IPS-NIHi11 (cell line): ENCODE measurements at places on chromosomes 6 and 20.

GRCh38 chr6:39819676-39820075 lies 27.5 kb downstream of the DAAM2 start:
- DNase-seq, result no peak

DNA sequence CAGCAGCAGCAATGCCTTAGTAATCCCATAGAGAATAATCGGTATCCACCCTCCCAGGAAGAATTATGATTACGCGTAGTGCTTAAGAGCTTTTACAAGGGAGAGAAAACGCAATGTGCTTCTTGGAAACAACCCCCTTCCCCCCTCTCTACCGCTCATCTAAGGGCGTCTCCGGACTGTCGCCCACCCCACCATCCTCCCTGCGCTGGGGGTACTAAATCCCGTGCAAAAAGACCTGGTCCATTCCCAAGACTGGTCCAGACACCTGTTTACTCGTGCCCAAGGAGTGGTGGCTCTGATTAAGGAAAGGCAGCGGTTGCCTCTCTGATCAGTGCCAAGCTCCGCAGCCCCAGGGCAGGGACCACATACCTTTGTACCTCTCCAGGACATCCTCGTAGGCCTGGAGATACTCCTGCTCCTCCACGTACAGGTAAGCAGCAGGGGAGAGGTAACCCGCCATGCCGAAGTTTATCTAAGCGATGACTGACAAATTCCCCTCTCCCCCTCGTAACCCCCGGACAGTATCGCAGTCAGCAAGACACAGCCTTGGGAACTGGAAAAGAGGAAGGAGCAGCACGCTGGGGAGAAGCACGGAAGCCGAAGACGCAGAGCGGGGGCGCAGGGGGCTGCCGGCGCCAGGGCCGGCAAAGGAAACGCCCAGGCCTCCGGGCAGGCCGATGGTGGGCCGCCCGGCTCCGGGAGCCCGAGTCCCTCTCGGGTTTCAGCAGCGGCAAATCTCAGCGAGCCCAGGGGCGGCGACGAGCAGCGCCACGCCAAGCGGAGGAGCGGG lies 112.0 kb upstream of the BEND6 start:
- peak; percentile 64 for DNase-seq

DNA sequence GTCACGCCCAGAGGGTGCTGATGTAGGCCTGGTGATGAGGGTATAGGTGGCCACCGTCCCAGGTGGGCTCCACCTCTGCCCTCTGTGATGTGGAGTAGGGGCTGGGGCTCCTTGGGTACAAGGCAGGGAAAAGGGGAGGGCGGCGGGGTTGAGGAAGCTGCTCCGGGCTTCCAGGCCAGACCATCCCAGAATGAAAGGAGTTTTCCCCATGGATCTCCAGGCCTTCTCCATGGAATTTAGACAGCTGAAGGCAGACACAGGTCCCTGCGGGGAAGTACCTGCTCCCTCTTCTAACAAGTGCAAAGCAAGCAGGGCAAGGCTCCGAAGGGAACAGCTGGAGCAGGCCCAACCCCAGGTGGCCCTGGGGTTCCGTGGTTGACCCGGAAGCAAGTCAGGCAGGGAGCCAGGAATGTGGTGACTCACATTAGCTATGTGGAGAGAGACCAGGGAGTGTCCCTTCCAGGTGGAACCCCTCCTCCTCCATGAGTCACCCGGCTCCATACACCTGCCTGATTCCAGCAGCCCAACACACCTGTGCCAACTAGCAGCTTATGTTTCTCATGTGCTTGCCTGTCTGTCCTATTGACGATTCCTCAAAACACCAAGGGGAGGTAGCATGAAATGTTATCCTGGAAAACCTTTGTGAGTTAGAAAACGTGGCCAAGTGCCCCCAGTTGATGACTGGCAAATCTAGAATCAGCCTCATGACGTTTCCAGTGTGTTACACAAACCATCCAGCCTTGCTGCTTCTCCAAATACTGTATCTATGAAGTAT lies 59.7 kb upstream of the SNX9 start:
- DNase-seq, result peak; percentile 81

GRCh38 chr6:130565696-130566095 lies 199.9 kb downstream of the TMEM200A start:
- no peak for DNase-seq

GRCh38 chr6:11571073-11571472 lies 33.5 kb downstream of the TMEM170B start:
- DNase-seq, result no peak

DNA sequence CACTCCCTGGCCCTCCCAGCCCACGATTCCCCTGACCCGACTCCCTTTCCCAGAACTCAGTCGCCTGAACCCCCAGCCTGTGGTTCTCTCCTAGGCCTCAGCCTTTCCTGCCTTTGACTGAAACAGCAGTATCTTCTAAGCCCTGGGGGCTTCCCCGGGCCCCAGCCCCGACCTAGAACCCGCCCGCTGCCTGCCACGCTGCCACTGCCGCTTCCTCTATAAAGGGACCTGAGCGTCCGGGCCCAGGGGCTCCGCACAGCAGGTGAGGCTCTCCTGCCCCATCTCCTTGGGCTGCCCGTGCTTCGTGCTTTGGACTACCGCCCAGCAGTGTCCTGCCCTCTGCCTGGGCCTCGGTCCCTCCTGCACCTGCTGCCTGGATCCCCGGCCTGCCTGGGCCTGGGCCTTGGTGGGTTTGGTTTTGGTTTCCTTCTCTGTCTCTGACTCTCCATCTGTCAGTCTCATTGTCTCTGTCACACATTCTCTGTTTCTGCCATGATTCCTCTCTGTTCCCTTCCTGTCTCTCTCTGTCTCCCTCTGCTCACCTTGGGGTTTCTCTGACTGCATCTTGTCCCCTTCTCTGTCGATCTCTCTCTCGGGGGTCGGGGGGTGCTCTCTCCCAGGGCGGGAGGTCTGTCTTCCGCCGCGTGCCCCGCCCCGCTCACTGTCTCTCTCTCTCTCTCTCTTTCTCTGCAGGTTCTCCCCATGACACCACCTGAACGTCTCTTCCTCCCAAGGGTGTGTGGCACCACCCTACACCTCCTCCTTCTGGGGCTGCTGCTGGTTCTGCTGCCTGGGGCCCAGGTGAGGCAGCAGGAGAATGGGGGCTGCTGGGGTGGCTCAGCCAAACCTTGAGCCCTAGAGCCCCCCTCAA lies at the start of gene LTA:
Gene LTA, plus strand, starts transcription at position 249 of the 871 bp plus-strand sequence. Its CDS starts 454 bp downstream, at position 703.
- no peak for DNase-seq

GRCh38 chr6:150641398-150642139 lies 41.9 kb downstream of the PLEKHG1 start:
- DNase-seq, result no peak

DNA sequence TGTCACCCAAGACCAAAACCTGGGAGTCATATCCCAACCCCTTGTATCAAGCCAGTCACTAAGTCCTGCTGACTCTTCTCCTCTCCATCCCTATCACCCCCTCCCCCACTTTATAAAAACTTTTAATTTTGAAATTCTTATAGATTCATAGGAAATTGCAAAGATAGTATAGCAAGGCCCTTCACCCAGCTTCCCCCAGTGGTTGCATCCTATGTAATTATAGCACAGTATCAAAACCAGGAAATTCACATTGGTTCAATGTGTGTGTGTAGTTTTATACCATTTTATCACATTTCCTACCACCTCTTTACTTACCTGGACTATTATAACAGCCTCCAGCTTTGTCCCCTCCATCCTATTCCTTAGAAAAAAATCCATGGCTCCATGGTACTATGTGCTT lies 4.1 kb downstream of the PPT2 start:
- no peak for DNase-seq

DNA sequence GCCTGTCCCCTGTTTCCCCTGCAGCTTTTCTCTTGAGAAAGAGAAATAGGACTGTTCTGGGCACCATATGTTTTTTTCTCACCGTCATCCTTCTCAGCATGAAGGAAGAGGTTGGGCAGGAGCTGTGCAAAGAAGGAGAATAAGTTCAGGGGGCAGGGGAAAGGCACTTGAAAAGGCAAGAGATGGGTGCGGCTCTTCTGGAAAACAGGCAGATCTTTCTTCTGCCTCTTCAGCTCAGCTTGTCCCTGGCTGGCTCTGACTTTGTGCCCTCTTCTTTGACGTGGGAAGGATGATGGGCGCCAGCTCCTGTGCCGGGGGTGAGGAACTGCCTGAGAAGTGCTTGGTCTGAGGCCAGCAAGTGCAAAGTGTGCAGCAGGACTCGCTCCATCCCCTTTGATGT lies 206.5 kb downstream of the DOK5 start:
- DNase-seq, result no peak

DNA sequence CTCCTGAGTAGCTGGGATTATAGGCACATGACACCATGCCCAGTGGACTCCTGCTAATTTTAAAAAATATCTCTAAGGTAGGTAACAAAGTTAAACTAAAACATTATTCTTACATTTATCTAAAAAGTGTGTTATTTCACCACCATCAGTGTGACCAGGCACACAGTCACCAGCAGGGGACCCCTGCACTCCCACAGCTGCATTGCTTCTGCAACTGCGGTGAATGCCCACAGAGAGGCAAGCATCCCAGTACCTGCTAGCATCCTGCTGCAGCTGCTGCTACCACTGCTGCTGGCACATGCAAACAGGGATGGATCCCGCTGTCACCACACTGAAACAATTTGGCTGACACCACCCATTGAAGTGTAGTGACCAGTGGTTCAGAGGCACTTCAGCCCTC lies 21.9 kb upstream of the EPB41L2 start:
- DNase-seq, result peak; percentile 14

DNA sequence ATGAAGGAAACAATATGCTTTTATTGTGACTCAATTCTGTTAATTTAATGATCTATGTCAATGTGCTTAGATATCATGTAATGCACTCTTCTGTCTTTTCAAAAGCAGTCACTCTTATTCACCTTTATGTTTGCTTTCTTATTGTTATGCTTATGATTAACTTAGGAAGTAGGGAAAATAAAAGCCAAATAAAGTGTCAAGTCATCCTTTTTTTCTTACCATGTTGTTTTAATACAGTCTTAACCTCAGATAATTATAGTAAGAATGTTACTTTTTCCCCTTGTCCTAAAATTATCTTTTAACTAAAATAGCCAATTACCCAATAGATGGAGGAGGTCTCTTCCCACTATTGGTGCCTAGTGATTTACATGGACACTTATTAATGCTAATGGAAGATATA lies 72.6 kb downstream of the TFAP2B start:
- DNase-seq, result no peak

GRCh38 chr6:150354754-150355571 lies 13.8 kb upstream of the IYD start:
- no peak for DNase-seq

DNA sequence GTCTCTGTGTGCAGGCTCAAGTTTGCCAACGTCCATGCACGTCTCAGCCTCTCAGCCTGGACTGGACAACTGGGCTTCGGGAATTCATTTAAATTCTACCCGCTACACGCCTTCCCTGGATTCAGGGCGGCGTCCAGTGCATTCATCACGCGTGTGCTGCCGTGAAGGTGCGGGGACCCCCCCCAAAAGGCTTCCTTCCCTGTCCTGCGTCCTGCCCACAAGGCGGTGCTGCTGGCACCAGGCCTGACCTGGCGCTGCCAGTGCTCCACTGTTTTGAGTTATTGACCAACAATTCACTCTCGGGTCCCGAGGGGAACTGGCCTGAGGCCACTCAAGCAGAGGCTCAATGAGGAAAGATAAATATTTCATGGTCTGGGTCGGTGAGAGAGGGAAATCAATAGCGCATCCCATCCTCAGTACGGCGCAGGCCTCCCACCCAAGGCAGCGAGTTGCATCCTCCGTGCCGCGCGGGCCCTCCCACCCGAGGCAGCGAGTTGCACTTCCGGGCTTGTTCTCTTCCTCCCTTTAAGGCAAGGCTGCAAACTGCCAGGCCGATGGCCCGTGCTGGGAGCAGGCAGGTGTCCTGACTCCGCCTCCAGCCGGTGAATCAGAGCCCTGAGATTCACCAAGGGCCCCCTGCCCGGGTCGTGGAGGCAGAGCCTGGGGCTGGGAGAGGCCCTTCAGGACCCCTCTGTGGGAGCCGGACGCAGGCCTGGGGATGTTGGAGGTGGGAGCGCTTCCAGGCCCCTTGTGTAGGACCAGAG lies 22.8 kb upstream of the BHLHE23 start:
- DNase-seq, result peak; percentile 58

DNA sequence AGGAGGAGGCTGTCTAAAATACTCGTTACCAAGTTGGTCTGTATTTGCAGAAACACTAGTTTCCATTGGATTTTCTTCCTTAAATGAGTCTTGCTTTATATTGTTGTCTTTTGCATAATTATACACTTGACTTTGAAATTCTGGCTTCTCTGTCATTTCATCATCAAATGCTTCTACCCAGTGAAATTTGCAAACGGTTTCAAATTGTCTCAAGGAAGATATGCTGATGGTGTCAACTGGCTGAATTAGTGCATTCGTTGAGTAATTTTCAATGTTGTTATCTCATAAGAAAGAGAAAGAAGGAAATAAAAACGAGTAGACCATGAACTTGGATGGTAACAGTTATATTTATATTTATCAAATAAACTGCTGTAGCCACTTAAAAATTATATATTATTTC lies 10.8 kb downstream of the CAGE1 start:
- no peak for DNase-seq

DNA sequence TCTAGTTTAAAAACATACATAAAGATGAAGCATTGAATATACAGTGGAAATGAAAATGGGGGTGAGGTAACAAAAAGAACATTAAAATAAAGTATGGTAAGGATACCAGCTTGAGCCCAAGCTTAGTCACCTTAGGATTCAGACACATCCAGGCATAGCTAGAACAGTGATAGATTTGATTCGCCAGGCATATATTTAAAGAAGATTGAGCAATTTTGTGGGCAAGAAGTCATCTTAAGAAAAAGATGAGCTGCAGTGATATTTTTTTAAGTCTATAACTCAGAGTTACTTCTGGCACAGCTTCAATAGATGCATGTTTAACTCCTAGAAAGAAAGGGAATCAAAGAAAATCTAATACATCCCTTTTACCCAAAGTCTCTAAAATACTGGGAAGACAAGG lies 97.9 kb downstream of the BMP5 start:
- DNase-seq, result no peak

DNA sequence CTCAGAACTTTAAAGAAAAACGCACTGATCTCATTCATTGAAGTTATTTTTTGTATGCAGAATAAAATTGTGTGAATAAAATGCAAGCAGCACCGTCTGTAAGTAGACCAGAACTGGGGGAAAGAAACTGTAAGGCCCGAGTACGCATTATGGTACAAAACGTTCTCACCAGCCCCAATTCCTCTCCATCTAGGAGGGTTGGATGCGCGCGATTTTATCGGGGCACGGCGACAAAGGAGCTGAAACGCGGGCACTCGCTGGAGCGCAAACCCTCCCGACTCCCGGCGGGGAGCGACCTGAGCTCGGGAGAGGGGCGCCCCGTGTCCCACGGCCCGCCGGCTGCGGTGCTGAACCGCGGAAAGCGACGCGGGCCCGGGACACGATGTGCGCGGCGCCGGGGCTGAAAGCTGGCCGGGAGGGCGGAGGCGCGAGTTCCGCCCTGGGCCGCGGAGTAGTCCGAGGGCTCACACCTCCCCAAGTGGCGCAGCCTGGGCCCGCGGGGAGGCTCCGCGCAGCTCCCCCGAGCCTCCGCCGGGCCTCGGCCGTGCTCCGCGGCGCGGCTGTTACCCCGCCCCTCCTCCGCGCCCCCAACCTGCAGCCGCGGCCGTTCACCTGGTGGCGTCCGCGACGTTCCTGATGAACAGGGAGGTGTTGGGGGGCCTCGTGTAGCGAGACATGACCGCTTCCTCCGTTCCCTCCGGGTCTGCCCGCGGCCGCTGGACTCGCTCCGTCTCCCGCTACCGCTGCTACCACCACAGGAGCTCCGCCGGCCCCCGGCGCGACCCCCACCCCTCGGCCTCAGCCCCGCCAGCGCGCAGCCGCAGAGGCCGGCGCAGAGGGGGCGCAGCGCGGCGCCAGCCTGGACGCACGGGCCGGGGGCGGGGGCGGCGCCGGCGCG lies at the start of gene SRSF12:
Gene SRSF12, minus strand, starts transcription at position 861 of the 898 bp plus-strand sequence. Its CDS starts 184 bp downstream, at position 677.
- DNase-seq, result peak; percentile 94

GRCh38 chr6:127606131-127606562 lies 29.2 kb downstream of the C6orf58 start:
- DNase-seq, result peak; percentile 48
